Stimulated activated CD4-positive, alpha-beta T cell treated with anti-CD3 and anti-CD28 coated beads, TNF-alpha, amount 100 ng/mL, for 48 hours (primary cell): ENCODE measurements at places on chromosomes 7 and 10.

DNA sequence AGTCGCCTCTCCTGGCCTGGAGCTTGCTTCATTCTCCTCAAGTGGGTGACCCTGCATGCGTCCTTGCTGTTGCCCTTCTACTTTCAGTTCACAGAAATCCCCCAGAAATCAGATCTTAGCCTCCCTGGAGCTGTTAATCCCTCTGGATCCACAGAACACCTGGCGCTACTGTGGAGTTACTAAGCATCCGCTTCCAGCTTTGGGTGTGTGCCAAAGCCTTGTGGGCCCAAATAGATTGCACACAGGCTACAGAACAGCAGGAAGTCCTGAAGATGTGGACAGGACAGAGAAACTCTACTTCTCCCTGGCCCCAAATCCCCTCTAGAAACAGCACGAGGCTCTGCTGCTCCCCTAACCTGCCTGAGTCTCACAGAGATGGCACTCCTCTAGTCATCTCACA is 36.6 kb upstream of the PDLIM1 start:
- no peak for DNase-seq

DNA sequence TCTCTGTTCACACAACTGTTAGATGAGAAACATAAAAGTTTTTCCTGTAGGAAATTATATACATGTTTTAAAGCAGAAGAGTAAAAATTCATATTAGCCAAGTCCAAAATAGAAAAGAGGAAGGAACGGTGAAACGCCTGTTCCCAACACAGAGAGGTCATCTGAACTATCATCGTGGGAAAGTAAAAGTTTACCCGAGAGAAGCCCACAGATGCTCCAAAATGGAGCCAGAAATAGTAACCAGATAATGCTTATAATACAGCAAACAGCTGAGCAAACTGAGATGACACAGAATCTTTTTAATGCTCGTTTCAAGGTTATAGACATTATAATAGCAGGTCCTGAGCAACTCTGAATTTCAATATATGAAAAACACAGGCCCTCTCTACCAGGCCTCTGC is 24.5 kb downstream of the FRMD4A start:
- DNase-seq, result no peak

DNA sequence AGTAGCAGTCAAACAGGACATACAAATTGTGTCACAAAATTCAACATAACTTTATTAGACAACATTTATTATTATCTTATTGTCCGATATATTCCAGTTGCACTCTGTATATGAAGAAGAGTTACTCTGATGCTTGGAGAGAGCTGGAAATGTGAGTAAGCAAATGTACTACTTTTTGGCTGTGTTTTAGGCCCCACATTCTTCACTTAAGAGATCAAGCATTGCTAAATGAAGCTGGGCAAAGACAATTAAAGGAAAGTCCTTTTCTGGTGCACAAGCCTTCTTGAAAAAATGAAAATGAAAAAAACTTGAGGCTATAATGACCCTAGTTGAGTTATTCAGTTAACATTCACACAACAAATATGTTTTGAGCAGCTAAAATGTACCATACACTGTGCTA is 26.1 kb downstream of the MYPN start:
- DNase-seq, result no peak

DNA sequence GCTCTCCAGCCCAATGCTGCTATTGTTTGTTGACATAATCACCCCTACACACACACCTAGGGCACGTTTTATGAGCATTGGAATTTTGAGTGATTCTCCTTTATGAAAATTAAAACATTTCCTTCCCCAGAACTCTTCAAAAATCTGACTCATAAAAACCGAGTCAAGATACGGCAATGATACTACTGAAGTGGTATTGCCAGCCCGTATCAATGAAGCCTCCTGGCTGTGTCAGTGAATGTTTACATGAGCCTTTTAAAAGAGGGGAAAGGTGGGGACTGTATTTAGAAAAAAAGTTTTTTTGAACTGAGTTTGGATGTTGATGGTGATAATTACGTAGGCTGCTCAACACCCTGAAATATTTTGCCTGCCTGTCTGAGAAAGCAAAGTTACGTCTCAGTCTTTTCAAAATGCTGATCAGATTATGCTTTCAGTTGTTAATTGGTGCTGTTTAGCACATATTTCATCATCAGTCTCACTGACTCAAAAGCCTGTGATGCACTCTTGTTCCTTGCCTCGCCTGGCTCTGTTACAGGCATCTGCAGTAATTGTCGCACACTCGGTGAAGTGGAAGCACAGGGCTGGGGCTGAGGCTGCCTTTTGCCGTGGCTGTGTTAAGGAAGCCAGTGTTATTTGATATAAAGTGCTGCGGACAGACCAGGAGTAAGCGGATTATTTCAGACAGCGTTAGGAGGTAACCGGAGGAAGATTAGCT is 157.4 kb upstream of the TCF7L2 start:
- DNase-seq, result no peak

DNA sequence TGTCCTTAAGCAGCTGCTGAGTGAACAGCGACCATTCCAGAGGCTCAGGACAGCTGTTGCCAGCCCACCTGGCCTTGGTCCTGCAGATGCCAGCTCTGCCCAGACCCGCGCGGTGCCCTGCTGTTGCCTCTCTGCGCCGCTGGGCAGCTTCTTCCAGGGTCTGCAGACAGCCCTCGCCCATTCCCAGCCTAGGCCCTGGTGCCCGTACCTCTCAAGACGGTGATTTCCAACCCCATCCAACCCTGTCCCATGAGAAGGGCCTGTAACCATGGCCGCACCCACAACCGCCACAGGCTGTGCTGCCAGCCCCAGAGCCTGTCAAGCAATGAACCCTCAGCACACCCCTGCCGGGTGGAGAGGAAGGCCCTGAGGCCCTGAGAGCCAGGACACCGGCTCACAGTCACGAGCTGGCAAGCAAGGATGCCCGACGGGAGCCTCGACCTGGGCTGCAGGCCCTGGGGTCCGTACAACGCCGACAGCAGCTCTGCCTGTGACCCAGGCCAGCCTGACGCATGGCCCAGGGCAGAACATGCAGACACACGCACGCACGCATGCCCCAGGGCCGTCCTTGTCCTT is 231.9 kb downstream of the MAD1L1 start:
- DNase-seq, result no peak
